Stimulated activated CD4-positive, alpha-beta T cell treated with anti-CD3 and anti-CD28 coated beads, Interleukin-1b, Interleukin-23, amount 100 ng/mL, for 4 hours (primary cell): ENCODE measurements at places on chromosomes 3 and 15.

- DNase-seq, result no peak
Observed at GRCh38 chr15:61038387-61038786, 190.7 kb downstream of the RORA start.

DNA sequence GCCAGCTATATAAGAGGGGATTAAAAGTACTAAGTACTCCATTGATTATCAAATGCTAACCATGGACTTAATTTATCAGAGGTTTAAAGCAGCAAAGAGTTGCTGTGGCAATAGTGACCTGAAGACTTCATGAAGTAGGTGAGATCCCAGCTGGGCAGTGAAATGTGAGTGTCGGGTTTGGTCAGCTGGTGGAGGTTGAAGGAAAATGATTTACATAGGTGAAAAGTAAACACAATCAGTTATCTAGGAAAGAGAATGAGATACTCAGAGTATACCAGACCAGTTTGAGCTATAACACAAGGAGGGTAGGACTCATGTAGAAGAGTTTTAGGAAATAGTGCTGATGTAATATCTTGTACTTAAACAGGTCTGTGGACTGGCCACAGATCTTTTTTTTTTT lies 16.5 kb upstream of the FBXO22 start:
- no peak for DNase-seq

GRCh38 chr3:52712291-52713212 lies 6.6 kb downstream of the SPCS1 start:
- DNase-seq, result no peak

DNA sequence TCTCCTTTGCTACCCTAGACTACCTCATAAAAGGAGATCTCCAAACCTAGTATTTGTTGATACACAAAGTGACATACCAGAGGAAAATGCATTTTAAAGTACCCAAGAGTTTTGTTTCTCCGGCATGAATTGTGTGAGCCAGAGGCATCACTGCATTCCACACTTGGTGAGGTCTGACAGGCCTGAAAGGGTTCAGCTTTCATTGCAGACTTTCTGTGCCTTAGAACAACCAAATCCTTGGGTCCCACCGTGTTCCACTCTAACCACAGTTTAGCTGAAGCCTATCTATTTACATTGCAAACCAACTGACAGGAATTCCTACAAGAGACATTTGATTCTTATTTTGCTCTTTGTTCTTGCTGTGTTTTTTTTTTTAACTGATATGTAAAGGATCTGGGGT lies 21.0 kb upstream of the EID1 start:
- no peak for DNase-seq

GRCh38 chr3:122227036-122227781 lies 43.7 kb downstream of the CASR start:
- DNase-seq, result no peak

- no peak for DNase-seq
Observed at GRCh38 chr15:70257573-70258248, 160.0 kb upstream of the TLE3 start.

GRCh38 chr15:84805221-84805620 lies 11.9 kb upstream of the ALPK3 start:
- DNase-seq, result no peak

DNA sequence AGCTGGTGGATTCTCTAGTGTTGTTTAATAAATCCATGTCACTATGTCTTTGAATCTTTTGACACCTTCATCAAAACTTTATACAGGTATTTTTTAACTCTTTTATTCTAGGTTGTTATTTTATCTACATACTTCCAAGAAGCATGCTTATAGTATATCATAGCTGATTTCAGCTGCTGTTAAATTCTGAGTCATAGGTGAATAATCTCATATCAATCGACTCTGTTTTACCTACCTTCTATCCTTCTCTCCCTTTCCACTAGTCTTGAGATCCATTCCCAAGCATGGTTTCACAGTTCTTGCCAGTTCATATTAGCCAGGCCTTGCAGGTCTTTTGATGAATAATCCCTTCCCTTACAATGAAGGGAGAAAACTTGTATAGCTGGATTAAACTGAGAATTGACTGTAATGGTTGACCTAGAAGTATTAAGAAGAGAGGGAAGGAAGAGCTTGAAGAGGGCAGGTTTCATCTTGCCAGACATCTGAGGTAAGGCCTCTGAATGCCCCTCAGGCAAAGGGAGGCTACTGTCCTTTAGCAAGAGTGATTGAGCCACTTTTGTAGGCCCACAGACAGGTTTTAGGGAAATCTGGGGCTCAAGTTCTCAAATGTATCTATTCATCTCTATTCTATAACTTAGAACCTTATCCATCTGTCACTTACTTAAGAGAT lies 146.4 kb downstream of the EPHA6 start:
- DNase-seq, result no peak

DNA sequence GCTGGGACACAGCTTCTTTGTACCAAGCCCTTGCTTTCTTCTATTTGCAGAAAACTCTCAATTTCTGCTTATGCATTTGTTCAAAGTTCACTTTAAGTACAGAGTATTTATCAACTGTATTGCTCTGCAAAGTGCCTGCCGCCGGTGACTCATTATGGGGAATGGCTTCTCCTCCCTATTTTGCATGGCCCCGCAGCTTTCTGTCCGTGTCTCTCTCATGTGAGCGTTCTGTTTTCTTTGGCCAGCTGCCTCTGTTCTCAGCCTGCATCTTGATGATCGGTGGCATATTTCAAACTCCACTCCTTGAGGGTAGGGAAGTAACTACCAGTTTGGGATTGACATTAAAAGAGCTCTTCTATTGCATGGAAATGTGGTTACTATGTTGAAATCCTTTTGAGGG lies 28.6 kb upstream of the ST8SIA2 start:
- no peak for DNase-seq
